ENCODE measurements at places on chromosomes 2 and 18. TPM values are rescaled to one million over a fixed set of nuclear protein-coding genes. Genes with fewer than 3 reads are reported as not detected.

Gene PRKRA
- 53.8 TPM for total RNA-seq

DNA sequence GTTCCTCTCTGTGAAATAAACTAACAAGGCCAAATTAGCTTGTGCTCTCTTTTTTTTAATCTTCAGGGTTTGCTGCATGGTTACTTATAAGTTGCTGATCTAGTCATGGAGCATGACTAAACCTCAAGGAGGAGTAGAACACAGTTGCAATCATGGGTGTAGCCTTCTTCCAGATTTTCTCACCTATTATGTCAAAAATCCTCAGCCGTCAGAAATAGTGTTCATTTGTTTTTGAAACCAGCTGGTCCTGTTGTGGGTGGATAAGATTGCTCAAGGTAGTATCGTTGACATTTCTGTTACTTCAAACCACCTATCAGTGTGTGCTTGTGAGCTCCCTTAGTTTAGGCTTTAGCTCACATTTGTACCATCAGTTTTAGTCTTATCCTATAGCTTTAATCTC, 11.2 kb downstream of the RELCH start:
- DNase-seq, result no peak

Gene HADHB
- 114 TPM for total RNA-seq

Gene LBH
- 13.4 TPM for total RNA-seq

DNA sequence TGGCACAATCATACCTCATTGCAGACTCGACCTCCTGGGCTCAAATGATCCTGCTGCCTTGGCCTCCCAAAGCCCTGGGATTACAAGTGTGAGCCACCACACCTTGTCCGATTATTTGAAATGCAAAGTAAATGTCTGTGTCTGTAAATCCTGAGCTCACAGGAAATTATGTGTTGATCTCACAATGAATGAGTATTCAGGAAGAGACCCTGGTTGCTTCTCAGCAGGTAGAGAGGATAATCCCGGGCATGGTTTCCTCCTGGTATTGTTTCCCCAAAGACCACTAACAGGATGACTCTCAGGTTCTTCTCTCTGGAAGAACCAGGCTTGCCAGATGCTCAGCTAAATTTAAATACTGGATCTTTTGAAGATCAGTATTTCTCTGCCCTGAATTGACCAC, 147.6 kb downstream of the LDLRAD4 start:
- DNase-seq, result no peak

DNA sequence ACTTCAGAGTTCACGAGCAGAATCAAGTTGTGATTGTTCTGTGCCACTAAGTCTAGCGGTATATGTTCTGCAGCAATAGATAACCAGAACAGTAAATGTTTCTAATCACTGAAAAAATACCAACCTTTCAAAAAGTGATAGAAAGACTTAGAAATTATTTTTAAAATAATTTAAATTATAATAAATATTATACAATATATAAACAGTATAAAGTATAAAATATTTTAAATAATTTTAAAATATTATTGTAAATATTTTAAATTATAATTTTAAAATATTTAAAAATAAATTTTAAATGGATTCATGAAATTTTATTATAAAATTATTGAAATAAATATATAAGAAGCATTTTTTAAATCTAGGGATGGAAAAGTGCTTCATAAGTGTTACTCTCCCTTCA, 126.3 kb upstream of the ID2 start:
- DNase-seq, result no peak

- no peak for DNase-seq
Measured at GRCh38 chr2:20653695-20654534, 3.0 kb upstream of the HS1BP3 start.

Measured in lower leg skin (tissue), 4 donors.